Activated CD8-positive, alpha-beta T cell treated with anti-CD3 and anti-CD28 coated beads, Interleukin-2, amount 10 ng/mL, durations not matched to agents 7 days and 5 days (primary cell): ENCODE measurements at places on chromosomes 7 and 10. TPM values are rescaled to one million over a fixed set of nuclear protein-coding genes. Genes with fewer than 3 reads are reported as not detected.
A peak's percentile ranks its signal among the peaks of the same experiment; 100 is the strongest.

DNA sequence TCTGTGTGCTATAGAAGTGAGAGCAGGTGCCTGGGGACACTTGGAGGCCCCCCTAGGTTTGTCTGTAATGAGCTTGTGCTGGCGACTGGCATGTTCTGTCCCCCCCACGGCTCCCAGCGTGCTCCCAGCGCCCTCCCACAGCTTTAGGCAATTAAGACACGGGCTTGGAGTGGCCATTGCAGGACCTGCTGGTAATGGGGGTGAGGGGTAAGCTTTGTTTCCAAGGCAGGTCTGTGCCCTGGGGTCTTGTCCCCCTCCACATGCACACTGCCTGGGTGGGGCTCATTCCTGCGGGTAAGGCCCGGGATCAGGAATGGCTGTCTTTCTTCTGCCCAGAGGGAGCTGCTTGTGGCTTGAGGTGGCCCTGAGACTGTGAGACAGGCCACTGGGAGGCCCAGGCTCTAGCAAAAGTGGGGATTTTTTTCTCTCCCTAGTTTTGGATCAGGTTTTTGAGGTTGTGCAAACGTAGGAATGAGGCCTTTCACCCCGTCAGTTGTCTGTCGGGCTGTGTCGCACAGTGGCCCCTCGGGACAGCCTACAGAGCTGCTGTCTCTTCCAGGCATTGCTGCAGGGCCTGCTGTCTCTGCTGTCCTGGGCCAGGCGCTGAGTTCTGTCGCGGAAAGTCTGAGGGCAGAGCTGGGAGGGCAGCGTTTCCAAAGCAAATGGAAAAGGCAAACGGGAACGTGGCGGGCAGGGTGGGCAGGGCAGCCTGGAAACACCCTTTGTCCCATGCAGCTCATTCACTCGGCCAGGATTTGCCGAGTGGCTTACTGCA lies 107.4 kb downstream of the LHPP start:
- no peak for DNase-seq
- no peak overlapping the region for H3K27ac ChIP-seq
- no peaks in the 10 kb centered on the region for H3K27me3 ChIP-seq
- no peaks in the 10 kb centered on the region for H3K4me1 ChIP-seq

DNA sequence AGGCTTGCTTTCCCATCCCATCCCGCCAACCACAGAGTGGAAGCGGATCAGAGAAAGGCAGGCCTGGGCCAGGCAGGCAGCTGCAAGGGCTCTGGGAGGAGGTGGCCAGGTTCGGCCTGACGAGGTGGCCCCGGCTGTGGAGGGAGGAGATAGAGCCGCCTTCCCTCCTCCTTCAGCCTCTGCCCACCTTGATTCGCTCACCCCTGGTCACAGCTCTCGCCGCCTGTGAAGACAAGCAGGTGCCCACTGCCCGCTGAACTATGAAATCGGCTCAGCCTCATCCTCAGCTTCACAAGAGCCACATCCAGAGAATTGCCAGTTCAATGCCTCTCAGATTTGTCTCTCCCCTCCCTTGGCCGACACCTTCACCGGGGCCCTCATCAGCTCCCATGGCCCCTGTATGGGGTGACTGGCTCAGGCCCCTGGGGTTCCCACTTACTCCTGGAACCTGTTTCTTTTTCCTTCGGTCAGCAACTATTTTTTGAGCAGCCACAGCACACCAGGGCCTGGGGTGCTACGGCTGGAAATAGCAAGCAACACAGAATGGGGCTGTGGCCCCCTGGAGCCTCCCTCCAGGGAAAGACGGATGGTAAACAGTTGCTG lies 80.0 kb upstream of the CHST15 start:
- DNase-seq = no peak
- peaks cover 17% of the 10 kb centered on the region for H3K4me1 ChIP-seq
- H3K27ac ChIP-seq = no peak overlapping the region
- no peak overlapping the region for H3K4me3 ChIP-seq

The PGAM2 gene
- total RNA-seq = 0.34 TPM

The AKR1C4 gene
- not detected for total RNA-seq

- no peak for DNase-seq
- no peaks in the 10 kb centered on the region for H3K4me1 ChIP-seq
- no peaks in the 10 kb centered on the region for H3K27me3 ChIP-seq
- H3K36me3 ChIP-seq = no peaks in the 10 kb centered on the region
These were observed 334.1 kb downstream of the GLRX3 start for GRCh38 chr10:130470286-130470685.

DNA sequence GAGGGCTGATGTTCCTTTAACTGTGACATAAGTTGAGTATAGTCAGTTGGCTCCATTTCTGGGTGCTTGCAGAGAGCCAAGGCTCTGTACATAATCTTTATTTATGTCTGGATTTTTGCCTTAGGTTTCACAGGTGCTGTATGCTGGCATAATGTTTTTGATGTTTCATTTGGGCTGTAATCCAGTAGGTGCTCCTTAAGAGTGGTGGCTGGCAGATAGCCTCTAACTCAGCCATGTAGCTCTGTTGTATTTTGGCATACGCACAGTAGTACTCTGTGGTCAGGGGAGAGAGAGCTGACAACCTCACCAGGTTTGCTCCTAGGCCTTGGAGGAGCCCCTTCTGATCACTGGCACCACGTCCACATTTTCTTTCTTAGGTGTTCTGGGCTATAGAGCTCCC lies 61.1 kb downstream of the RNF133 start:
- H3K27me3 ChIP-seq = no peaks in the 10 kb centered on the region
- no peak for DNase-seq
- H3K4me1 ChIP-seq = no peaks in the 10 kb centered on the region
- no peak overlapping the region for H3K4me3 ChIP-seq
- no peaks in the 10 kb centered on the region for H3K36me3 ChIP-seq
- no peak overlapping the region for H3K27ac ChIP-seq

DNA sequence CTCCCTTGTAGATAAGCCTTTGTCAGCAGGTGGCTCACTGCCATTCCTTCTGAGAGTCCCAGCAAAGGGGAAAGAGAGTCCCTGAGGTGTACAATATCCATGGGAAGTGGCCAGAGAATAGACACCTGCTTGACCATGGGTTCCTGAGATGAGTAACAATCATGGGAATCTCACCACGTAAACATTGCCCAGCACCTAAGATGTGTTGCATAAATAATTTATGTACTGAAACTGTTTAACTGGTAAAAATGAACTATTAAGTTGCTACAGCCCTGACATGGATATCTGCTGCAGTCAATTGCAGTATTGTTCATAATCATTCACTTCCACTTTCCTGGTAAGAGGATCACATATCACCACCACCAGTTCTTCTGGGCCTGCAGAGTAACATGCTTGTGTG lies 123.8 kb upstream of the INHBA start:
- no peak overlapping the region for H3K4me3 ChIP-seq
- no peak overlapping the region for H3K27ac ChIP-seq
- H3K4me1 ChIP-seq = peaks cover 5% of the 10 kb centered on the region
- peaks cover 2% of the 10 kb centered on the region for H3K36me3 ChIP-seq
- H3K27me3 ChIP-seq = peaks cover 12% of the 10 kb centered on the region

- H3K4me3 ChIP-seq = no peak overlapping the region
- no peaks in the 10 kb centered on the region for H3K27me3 ChIP-seq
- H3K4me1 ChIP-seq = no peaks in the 10 kb centered on the region
These were observed 316.4 kb upstream of the MBL2 start for GRCh38 chr10:53088961-53089360.

GRCh38 chr10:69659241-69660038 lies 29.4 kb downstream of the FAM241B start:
- H3K4me1 ChIP-seq = peaks cover 4% of the 10 kb centered on the region
- H3K27ac ChIP-seq = no peak overlapping the region
- H3K27me3 ChIP-seq = peaks cover 23% of the 10 kb centered on the region
- H3K4me3 ChIP-seq = no peak overlapping the region

The DOCK1 gene
- not detected for total RNA-seq

The PON1 gene
- total RNA-seq = not detected

The TEX36 gene
- total RNA-seq = not detected

DNA sequence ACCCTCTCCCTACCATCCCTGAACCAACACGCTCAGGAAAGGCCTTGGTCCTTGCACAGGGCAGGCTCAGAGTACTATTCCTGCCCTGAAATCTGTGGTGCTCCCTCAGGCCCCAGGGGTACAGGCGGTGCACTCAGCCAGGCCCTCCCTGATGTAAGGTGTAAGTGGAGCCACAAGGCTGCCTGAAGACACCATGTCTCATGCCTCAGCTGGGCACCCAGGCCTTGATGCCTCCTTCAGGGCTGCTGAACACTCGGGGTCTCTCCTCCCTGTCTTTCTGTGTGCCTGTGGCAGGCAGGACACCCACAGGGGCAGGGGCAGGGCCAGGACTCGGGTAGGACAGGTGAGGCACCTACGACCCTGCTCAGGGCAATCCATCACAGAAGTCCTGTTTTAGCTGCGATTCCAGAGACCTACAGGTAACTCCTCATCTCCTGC lies 22.9 kb upstream of the ANTXRL start:
- no peak for DNase-seq
- peak overlapping the region; percentile 28 for H3K27ac ChIP-seq
- no peak overlapping the region for H3K4me3 ChIP-seq

DNA sequence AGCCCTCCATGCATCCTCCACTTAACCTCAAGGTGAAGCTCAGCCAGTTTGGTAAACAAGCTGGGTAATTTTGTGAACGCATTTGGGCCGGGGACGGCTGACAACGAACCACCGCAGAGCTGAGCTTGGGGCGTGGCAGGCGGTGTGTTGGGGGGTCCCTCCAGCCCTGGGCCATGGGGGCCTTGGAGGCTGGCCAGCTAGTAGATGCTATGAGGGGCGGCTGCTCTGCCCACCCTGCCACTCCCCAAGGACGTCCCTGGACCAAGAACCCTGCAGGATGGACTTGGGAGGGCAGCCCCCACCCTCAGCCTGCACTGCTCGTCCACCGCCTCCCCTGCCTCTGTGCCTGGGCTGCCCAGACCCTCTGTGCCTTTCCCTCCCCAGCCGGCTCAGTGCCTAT lies 12.0 kb upstream of the SCART1 start:
- peak overlapping the region; percentile 77 for H3K27ac ChIP-seq
- peaks cover 25% of the 10 kb centered on the region for H3K4me1 ChIP-seq
- DNase-seq = no peak
- H3K27me3 ChIP-seq = peaks cover 3% of the 10 kb centered on the region

The POLR1F gene
- total RNA-seq = 17.7 TPM

The NUPR2 gene
- not detected for total RNA-seq

The GPR85 gene
- total RNA-seq = not detected

DNA sequence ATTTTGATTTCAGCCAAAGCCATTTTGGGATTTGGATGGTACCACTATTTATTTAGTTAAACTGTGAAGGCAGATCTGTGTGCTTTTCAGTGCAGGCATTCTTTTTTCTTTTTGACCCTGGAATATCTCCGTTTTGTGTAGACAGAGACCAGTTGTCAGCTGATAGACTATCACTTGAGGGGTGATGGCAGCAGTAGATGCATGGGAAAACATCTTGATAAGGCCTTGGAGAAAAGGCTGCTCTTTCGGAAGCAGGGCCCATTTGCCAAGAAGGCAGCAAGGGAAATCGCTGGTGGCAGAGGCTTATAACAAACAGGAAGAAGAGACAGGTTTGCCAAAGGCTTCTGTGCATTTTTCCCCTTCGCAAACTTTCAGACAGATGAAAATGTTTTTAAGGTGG lies 2.6 kb upstream of the BMPER start:
- H3K27me3 ChIP-seq = peaks cover 60% of the 10 kb centered on the region
- DNase-seq = no peak
- H3K36me3 ChIP-seq = no peaks in the 10 kb centered on the region

- no peak for DNase-seq
- H3K27me3 ChIP-seq = no peaks in the 10 kb centered on the region
- H3K27ac ChIP-seq = no peak overlapping the region
- H3K4me1 ChIP-seq = no peaks in the 10 kb centered on the region
- no peaks in the 10 kb centered on the region for H3K36me3 ChIP-seq
- H3K4me3 ChIP-seq = no peak overlapping the region
These were observed 177.0 kb downstream of the REEP3 start for GRCh38 chr10:63697956-63698786.

- peaks cover 1% of the 10 kb centered on the region for H3K36me3 ChIP-seq
- no peak overlapping the region for H3K27ac ChIP-seq
- H3K4me1 ChIP-seq = peaks cover 6% of the 10 kb centered on the region
- no peak overlapping the region for H3K4me3 ChIP-seq
- no peak for DNase-seq
These were observed 24.1 kb upstream of the PDGFA start for GRCh38 chr7:543501-544337.

GRCh38 chr7:146359176-146359575 lies 242.6 kb downstream of the CNTNAP2 start:
- no peak overlapping the region for H3K27ac ChIP-seq
- H3K4me3 ChIP-seq = no peak overlapping the region
- H3K4me1 ChIP-seq = no peaks in the 10 kb centered on the region
- no peak for DNase-seq

The C10orf105 gene
- total RNA-seq = 1.1 TPM

- no peak for DNase-seq
- no peaks in the 10 kb centered on the region for H3K27me3 ChIP-seq
- peaks cover 4% of the 10 kb centered on the region for H3K36me3 ChIP-seq
These were observed 55.7 kb downstream of the CUBN start for GRCh38 chr10:17073725-17074540.

DNA sequence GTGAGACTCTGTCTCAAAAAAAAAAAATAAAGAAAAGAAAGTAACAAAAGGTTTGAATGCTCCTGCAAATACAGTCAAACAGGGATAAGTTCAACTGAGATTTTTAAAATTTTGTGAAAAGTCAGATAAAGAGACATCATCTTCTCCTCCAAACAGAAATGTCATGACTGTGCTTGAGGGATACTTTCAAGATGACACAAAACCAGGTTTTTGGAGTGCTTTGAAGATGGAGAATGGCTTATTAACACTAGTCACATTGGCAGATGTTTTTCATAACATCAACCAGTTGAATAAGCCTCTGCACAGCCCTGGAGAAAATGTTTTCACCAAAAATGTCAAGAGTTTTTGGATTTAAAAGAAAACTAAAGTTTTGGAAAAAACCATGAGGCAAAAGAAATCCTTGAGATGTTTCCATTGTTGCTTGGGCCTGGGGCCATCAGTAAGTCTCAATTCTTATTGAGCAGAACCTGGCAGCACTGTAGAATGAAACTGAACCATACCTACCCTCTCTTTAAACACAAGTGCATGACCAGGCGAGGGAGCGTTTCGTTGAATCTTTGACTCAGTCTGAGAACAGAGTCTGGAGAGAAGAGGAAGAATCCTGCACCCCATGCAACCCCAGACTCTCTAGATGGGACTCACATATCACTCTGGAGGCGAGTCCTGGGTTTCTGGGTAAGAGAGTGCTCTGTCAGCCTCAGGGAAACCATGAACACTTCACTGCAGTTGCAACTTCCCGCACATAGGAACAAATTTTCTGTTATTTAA lies 37.4 kb upstream of the PRKCQ start:
- peaks cover 24% of the 10 kb centered on the region for H3K4me1 ChIP-seq
- H3K27ac ChIP-seq = peak overlapping the region; percentile 39
- DNase-seq = no peak
- H3K36me3 ChIP-seq = peaks cover 56% of the 10 kb centered on the region

GRCh38 chr7:139108266-139109187 lies 993 bp downstream of the ZC3HAV1 start:
- H3K27me3 ChIP-seq = no peaks in the 10 kb centered on the region
- no peak for DNase-seq
- H3K36me3 ChIP-seq = peaks cover 56% of the 10 kb centered on the region

- no peak overlapping the region for H3K4me3 ChIP-seq
- H3K27ac ChIP-seq = no peak overlapping the region
- no peak for DNase-seq
- no peaks in the 10 kb centered on the region for H3K27me3 ChIP-seq
These were observed 8.8 kb upstream of the GET4 start for GRCh38 chr7:867406-868188.
